ENCODE measurements at places on chromosomes 3 and 15.

DNA sequence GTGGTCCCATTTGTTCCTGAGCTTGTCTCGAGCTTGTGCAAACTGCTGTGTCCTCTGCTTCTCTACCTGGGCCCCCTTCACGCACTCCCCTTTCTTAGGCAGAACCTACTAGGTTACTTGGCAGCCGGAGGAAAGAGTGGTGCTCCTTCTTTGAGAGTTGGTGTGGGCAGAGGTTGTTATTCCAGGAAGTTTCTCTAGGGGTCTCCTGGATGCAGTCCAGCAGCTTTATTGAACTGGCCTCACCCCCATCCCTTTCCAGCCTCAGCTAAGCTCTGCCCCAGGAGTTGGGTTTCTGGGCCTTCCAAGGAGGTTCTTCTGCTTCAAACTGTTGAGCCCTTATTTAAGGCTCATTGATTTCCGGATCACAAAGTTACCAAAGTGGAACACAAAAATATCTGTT, 103.2 kb downstream of the C3orf70 start:
- DNase-seq, result no peak

DNA sequence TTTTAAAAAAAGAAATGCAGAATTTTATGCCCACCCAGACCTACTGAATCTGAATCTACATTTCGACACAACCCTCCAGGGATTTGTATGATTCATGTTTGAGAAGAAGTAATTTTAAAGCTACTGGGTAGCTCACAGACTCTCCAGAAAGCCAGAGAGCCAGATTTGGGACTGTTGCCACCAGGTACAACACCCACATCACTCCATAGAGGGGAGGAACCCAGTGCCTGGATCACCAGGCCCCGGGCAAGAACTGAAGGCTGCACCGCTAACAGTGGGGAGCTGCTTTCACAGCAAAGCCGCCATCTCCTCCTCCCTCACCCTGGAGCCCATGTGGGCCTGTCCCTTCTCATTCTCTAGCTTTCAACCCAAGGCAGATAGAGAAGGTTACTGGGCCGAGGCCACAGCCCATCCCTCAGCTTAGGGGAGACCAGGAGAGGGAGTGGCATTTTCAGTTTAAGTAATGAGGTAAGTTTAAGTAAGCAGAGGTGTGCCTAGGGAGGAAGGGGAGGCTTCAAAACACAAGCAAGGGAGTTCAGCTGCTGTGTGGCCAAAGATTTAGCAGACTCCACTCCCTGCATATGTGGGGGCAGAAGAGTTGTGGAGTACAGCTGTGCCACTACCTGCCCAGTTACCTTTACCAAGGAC, 109.8 kb downstream of the IL12A start:
- DNase-seq, result no peak

DNA sequence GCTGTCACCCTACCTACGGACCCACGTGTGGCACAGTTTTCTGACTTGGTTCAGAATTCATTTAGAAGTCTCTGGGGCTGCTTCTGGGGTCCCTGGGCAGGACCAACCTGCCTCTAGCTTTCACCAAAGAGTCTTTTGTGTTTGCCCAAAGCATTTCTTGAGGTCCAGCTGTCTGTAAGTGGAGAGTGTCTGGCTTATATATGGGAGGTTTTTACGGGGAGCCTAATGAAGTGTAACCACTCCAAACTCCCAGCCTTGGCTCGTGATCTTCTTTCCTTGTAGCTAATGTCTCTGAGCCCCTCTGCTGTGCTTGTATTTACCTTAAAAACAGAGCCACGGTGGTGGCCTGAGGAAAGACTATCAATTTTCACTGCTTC, 109.0 kb upstream of the CTDSPL start:
- no peak for DNase-seq

GRCh38 chr3:6108957-6109356, 752.0 kb upstream of the GRM7 start:
- DNase-seq, result no peak

DNA sequence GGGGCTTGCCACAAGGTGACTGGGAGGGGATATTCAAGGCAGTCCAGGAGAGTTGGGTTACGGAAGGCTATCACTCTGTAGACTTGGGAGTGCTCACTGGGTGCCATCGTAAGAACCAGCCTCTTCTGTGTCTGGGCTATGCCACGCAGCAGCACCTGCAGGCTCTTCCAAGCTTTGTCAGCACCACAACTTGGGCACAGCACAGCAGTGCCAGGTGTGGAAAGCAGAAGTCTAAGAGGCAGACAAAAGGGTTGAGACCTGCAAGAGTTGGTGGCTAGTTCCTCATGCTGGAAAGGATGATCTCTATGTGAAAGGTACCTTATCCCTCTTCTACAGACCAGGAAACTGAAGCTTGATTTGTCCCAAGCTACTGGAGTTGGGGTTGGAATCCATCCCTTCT, 15.8 kb downstream of the CX3CR1 start:
- peak; percentile 31 for DNase-seq

DNA sequence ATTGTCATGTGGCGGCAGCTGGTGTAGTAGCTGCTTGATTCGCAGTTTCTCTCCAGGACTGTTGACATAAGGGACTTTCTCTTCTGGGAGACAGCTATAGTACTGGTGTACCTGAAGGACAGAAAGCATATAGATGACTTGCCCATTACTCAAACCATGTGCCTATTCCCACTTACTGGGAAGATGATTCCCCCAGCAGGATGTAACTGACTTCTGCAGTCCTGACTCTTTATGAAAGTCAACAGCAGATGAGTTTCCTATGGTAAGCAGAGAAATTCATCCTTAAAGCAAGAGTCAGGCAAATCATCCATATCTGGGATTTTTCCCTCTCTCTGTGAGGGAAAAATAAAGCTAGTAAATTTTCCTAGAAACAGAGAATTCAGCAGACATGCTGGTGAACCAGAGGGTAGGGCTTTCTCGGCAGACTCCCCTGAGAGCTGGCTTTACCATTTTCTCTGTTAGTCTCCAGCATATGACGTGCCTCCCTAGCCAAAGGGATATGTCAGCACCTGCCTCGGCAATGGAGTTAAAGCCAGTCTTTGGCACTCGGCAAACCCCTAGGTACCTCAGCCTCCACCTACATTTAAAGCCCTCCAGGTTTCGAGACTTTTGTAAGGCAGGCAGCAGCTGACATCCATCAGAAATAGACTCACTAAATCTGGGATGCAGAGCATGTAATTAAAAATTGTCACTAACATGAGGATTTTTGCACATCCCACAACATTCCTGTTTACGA, 62.1 kb downstream of the PRICKLE2 start:
- DNase-seq, result no peak

- DNase-seq, result no peak
These were observed 32.4 kb upstream of the DYNC1LI1 start for GRCh38 chr3:32603064-32603463.

All from CD4-positive, alpha-beta T cell treated with Interleukin-15 for 1 hour (primary cell).